ENCODE measurements at places on chromosomes 11 and 22. TPM values are rescaled to one million over a fixed set of nuclear protein-coding genes. Genes with fewer than 3 reads are reported as not detected.

DNA sequence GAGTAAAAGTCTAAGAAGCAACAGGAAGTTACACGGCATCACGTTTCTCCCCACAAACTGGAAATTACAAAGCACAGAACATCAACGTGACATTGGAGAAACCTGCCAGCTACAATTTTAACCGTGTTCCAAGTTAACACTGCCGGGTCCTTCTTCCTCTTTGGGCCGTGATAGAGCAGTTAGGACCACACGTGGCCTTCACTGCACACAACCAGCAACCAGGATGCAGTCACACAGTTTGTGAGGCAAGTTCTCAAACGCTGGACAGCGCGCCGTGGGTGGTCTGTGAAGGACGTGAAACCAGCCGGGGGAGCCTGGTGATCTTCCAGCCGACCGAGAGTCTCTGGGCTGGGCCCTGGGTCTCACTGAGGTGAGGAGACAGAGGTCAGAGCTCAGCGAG, 14.6 kb downstream of the C11orf21 start:
- DNase-seq: no peak

- no peak for DNase-seq
These were observed 5.1 kb downstream of the EFEMP2 start for GRCh38 chr11:65867284-65868071.

- no peak for DNase-seq
These were observed 12.6 kb upstream of the VSIG10L2 start for GRCh38 chr11:125933030-125933813.

GRCh38 chr22:39416319-39416718, 16.7 kb downstream of the TAB1 start:
- no peak for DNase-seq

- DNase-seq: no peak
These were observed 58.3 kb downstream of the CDKN1C start for GRCh38 chr11:2827256-2827655.

DNA sequence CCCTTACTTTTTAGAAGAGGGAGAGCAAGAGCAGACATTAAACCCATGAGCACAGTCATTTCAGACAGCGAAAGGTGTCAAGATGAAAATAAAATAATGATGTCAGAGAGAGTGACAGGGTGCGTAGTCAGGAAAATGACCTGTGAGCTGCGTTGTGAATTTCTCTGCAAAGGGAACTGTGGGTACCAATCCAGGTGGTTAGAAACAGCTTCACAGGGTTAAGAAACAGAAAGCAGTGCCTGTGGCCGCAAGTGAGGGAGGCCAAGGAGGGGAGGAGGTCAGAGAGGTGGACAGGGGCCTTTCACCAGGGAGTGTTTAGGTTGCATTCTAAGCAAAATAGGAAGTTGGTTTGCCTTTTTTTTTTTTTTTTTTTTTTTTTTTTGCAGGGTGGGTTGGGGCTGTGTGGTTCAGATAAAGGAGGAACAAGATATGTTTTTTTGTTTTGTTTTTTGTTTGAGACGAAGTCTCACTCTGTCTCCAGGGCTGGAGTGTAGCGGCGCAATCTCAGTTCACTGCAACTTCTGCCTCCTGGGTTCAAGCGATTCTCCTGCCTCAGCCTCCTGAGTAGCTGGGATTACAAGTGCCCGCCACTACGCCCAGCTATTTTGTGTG, 7.9 kb downstream of the TIGD3 start:
- no peak for DNase-seq

Gene RAB3IL1
- total RNA-seq: 3.4 TPM

Gene USH1C
- not detected for total RNA-seq
